ENCODE measurements at places on chromosomes 1 and 21.
A peak's percentile ranks its signal among the peaks of the same experiment; 100 is the strongest.

GRCh38 chr1:84479998-84480397 lies 932 bp downstream of the RPF1 start:
- DNase-seq: no peak

GRCh38 chr1:40122855-40123254 lies 25.8 kb upstream of the PPT1 start:
- DNase-seq: no peak

DNA sequence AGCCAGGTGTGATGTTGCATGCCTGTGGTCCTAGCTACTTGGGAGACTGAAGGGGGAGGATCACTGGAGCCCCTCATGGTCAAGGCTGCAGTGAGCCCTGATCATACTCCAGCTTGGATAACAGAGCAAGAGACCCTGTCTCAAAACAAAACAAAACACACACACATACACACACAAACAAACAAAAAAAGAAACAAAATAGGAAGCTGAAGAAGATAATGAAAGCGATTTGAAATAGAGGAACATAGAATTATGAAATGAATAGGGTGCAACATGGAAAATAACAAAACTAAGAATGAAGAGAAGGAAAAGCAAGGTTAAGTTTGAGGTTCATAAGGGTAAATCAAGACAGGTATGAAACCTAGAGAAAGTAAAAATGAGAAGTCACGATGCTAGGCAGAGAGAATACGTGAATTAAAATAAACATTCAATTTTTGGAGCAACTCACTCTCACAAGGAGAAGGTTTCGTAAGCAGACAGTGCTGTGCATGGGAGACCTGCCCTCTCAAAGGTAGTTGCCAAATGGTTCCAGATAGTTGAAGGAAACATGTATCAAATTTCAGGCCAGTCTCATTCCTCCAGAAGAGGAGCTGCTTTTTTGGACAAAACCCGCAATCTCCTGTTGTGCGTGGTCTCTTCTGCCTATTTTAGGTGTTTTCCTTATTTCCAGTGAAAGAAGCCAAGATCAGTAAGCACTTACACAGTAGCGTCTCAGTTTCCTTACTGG lies 3.3 kb downstream of the CD46 start:
- DNase-seq: no peak

GRCh38 chr21:28798798-28799197 lies 193.9 kb downstream of the LTN1 start:
- DNase-seq: no peak

GRCh38 chr21:34222031-34222335 lies 141.8 kb upstream of the KCNE2 start:
- no peak for DNase-seq

DNA sequence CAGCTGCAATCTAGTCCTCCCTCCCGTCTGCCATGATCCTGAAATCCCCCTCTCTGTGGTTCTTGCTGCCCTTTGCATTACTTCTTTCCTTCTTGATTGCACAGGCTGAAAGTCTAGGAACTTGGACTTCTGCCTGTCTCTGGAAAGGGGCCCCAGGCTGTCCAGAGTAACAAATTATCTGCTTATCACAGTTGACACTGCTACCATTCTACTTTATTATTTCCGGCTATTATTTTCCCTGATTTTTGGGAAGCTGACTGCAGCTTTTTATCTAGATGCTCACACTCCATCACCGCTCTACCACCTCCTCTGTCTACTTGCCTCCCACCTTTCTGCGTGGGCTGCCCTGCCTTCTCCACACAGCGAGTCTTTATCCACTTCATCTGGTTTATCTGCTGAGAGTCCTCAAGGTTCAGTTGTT lies 202.1 kb upstream of the PLXNA2 start:
- no peak for DNase-seq

DNA sequence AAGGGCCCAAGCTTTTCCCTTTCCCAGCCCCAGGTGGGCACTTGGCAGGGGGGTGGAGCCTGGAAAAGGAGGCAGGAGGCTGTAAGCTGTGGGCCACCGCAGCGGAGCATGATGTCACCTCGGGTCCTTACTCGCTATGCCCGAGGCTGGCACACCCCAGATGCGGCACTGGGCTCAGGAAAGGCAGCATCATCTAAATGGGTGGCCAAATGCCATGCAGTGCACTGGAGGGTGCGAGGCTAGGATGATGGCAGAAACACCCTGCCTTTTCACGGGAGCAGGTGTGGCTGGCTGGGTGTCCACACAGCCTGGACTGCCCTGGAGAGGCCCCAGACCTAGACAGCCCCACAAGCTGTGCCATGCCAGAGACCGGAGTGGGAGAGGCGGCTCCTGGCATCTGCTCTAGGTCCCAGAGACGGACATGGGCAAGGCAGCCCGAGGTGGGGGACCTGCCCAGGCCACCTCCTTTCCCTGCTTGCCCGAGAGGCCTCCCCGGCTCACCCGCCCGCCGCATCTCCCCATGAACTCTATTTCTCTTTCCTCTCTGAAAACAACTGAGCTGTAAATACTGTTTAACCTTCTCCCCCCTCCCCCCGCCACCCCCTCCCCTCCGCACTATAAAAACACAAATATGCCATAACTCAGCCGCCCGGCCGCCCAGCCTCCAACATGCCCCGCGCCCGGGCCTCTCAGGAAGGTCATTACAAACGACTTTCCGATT lies 124.7 kb downstream of the CASZ1 start:
- no peak for DNase-seq

GRCh38 chr1:19376428-19377372 lies 64.6 kb downstream of the SLC66A1 start:
- DNase-seq: no peak

DNA sequence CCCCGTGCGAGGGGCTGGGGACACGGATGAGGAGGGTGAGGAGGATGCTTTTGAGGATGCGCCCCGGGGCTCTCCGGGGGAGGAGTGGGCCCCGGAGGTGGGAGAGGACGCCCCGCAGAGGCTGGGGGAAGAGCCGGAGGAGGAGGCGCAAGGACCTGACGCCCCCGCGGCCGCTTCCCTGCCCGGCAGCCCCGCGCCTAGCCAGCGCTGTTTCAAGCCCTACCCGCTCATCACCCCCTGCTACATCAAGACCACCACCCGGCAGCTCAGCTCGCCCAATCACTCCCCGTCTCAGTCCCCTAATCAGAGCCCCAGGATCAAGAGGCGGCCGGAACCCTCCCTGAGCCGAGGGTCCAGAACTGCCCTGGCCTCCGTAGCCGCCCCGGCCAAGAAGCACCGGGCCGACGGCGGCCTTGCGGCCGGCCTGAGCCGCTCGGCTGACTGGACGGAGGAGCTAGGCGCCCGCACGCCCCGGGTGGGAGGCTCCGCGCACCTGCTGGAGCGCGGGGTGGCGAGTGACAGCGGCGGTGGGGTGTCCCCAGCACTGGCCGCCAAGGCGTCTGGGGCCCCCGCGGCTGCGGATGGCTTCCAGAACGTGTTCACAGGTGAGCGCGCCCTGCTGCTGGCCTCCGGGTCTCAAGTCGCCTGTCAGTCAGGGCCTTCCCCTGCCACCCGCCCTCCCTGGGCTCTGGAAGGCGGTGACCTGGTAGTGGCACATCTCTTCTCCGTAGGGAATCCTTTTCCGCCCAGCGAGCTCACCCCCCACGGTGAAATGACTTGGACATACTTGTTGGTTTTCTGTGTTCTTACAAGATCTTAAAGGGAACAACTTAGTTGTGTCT lies 1.7 kb downstream of the FMN2 start:
- peak; percentile 75 for DNase-seq

DNA sequence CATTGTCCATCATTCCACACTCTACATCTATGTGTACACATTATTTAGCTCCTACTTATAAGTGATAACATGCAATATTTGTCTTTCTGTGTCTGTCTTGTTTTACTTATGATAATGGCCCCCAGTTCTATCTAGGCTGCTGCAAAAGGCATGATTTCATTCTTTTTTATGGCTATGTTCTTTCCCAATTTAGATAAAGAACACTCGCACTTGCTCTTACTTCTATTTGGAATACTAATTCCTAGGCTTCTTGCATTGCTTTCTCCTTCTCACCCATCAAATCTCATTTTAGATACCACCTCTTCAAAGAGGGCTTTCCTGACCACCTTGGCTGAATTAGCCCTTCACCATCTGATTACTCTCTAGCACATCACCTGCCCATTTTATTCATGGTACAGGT lies 3.0 kb upstream of the RGS4 start:
- no peak for DNase-seq

DNA sequence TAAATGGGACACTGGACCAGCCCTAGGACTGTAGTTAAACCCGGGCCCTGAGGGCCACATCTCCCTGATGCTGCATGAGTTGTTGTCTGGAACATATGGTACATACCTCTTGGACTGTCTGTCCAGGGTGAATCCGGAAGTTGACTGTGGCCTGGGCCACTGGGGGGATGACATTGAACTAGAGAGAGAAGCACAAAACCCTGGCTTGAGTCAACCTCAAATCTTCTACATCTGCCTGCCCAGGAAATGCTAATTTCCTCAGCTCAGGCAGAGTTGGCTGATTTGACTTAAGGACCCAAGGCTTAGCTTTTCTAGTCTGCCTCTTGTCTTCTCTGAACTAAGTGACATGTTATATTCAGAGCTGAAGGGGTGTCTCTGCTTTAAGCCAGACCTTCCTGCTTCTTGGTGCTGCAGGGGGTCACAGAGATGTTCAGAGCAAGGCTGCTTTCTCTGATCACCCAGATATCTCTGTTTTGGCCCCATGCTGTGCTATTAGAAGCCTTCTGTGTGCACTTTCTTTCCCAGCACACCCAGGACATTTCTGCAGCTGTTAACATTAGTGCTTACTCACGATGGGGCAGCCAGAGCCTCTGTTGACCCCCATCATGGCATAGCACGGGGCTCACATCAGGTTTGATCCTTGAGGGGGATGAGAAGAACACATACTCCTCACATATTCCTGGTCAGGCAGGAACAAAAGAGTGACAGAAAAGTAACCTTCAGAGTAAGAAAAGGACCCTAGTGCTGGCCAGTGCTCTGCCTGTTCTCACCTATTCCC lies 9.6 kb downstream of the PM20D1 start:
- peak; percentile 23 for DNase-seq

- DNase-seq: no peak
These were observed 16.5 kb upstream of the LHX4 start for GRCh38 chr1:180213401-180214170.

DNA sequence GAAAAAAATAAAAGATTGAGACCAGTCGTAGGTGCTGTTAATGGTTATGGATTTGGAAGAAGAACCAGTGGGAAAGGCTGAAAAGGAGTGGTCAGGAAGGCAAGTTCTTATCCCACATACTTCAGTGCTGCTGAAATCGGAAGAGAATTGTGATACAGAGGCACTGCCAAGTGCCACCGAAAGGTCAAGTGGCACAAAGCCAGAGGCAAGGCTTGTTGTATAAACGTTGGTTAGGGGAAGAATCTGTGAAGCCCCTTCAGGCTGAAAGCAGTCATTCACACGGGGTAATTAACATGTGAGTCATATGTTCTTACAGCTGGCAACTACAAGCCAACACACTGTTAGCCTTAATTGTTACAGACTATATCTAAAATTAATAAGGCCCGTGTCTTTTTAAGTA lies 48.8 kb downstream of the ZBTB40 start:
- peak; percentile 12 for DNase-seq

DNA sequence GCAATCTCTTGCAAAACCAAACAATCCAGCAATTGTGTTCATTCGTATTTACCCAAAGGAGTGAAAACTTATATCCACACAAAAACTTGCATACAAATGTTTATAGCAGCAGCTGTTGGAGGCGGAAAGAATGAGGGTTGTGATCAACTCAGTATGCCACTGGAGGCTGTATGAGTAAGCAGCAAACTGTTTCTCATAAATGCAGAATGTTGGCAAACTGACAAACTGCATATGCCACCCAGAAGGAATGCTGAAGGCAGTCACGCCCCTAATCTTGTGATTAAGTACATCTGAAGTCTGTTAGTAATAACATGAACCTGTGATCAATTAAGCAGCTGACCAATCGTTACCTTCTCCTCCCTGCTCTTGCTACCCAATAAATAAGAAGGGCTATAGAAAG lies 60.5 kb upstream of the CR2 start:
- DNase-seq: no peak

GRCh38 chr1:19392221-19392620 lies 80.1 kb downstream of the SLC66A1 start:
- DNase-seq: no peak

DNA sequence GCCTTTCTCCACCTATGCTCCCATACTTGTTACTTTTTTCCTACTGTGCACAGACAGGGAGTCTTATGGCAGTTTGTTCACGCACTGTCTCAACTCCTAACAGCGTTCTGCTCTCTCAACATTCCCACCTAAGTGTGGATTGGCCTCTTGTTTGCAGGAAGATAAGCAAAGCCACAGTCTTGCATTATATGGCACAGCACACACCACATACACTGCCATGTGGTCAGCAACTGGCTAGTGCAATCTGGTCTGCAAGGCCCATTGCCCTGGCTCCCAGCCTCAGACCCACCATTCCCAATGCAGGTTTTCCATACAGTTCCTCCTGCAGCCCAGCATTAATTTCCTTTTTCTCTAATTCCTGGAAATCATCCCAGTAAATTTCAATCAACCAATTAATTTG lies 38.3 kb upstream of the LAMC2 start:
- no peak for DNase-seq

- DNase-seq: peak; percentile 60
These were observed 551 bp downstream of the ZRANB2 start for GRCh38 chr1:71080230-71080738.

DNA sequence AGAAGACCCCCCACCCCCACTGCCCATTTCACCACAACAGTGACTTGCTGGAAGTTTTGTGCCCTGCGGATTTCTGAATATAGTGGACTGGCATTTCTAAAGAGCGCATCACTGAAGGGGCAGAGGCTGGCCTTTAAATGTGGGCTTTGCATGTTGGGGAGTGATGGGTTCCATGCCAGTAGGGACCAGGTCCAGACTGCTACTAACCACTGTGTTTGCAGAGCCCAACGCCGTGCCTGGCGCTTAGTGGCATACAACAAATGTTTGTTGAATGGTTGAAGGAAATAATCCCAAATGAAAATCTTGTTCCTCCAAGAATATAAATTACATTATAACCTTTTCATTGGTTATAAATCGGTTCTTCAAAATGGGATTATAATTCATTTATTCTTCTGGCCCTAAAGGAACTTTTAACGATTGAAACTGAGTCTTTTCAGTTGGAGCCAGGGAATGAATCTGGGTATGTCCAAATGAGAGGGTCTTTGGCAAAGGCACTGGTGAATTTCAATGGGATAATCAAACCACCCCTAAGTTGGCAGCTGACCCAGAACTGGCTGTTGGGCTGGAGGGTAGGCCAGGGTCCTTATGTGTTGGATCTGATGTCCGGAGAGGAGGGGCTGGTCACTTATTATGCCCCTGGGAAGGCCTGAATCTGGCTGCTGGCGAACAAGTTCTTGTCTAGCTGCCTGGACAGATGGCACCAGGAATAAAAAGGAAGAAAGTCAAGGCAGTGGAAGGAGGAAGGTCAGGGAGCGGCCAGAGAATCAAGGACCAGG lies 13.8 kb upstream of the SDHB start:
- no peak for DNase-seq

- no peak for DNase-seq
These were observed 9.3 kb upstream of the CNR2 start for GRCh38 chr1:23922321-23922943.
